ENCODE measurements at places on chromosomes 12 and 14.

DNA sequence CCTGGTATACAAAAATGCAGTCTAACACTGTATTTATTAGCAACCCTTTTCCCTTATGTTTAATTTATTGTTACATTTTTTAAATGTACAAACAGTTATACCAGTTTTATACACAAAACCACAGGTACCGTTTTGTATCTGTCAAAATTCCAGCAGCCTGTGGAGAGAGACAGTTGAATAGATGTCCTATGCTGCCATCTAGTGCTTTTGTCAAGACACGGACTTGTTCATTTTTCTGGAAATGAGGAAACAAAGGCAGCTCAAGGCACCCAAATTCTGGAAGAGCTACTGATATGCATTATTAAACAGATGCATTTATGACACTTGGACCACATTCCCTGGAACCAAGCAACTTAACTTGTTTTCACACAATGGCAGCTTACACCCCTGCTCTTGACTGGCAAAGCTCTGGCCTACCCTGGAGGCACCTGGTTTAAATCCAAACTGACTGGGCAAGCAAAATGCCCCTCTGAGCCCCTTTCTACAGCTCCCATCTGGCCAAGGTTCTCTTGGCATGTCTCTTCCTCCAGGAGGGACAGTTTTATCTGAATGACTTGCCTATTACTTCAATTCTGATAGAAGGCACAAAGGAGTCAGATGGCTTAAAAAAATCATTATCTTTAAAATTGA is 286.9 kb upstream of the PRKD1 start:
- DNase-seq: peak; percentile 76

DNA sequence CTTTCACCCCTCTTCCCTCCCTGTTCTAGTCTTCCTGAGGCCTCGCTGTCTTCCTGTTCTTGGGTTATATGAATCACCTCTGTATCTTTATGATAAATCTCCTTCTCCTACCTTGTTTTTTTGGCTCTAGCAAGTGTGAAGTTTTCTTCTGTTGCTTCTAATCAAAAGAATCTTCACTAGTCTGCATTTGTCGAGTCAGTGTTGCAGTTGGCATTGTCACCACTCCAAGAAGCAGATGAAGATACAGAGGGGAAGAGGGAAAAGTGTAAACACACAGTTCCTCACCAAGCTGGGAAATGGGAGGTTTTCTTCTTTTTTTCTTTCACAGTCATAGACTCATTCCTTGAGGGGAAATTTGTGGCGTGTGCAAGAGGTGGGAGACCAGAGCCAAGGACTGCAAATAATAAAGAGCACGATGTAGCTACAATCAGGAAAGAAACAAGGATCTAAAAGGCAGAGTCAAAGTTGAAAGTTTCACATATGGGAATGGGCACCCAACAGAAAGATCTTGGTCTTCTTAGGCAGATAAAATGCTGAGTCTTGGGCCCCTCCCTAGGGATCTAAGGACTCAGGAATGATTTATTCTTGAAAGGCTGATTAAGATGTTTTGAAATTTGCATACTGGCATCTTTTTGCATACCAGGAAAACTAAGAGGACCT is 22.2 kb upstream of the PRICKLE1 start:
- no peak for DNase-seq

GRCh38 chr12:130663514-130663913 is 52.6 kb downstream of the RIMBP2 start:
- no peak for DNase-seq

DNA sequence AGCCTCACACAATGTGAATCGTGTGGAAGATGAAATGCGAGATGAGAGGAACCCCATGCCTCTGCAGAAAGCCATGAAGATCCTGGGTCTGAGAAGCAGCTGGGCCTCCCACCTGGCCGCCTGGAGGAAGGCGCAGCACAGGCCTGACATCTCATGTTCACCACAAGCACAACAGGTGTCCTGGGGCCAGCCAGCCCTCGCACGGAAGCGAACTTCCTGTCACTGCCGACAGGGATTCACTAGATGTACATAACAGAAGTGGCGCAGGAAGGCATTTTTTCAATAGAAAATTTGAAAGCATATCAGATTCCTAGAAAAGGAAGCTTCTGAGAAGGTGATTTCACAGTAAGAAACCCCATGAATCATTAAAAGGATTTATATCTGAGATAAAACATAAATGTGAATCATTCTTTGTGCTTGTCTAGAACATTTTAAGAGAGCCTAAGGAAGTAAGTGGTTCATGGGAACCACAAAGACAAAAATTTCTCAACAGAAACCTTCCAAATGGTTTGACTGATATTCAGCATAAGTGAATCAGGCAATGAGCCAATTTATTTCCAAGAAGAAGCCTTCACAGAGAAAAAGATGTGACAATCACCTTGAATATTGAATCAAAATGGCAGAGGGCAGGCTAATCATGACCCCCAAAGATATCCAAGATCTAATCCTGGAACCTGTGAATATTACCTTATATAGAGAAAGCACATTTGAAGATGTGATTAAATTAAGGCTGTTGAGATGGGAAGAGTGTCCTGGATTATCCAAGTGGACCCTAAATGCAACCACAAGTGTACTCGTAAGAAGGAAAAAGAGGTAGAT is 311.9 kb downstream of the DUSP6 start:
- peak; percentile 60 for DNase-seq

DNA sequence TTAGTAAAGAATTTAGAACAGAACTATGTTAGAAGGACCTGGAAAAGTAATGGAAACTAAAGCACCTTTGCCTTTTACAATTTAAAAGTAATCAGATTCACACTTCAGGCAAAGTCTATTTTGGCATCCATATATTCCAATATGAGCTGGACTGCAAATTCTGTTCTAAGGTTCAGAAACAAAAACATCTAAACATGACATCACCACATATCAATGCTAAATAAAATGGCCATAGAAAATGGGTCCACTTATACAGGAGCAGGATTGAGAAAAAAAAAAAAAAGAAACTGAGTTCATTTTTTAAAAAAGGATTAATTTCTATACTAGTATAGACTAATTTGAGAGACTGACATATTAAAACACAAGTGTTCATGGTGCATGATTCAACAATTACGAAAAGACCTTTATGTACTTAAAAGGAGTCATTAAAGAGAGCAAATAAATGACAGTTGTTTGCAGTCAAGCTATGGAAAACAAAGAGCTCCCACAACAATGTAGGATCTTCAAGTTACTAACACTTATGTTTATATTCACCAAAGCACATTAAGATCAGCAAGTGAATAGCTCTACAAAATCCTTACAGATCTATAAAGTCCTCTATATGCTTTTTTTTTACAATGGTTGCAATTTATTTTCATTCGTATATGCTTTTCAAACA is 45.7 kb downstream of the DICER1 start:
- no peak for DNase-seq

DNA sequence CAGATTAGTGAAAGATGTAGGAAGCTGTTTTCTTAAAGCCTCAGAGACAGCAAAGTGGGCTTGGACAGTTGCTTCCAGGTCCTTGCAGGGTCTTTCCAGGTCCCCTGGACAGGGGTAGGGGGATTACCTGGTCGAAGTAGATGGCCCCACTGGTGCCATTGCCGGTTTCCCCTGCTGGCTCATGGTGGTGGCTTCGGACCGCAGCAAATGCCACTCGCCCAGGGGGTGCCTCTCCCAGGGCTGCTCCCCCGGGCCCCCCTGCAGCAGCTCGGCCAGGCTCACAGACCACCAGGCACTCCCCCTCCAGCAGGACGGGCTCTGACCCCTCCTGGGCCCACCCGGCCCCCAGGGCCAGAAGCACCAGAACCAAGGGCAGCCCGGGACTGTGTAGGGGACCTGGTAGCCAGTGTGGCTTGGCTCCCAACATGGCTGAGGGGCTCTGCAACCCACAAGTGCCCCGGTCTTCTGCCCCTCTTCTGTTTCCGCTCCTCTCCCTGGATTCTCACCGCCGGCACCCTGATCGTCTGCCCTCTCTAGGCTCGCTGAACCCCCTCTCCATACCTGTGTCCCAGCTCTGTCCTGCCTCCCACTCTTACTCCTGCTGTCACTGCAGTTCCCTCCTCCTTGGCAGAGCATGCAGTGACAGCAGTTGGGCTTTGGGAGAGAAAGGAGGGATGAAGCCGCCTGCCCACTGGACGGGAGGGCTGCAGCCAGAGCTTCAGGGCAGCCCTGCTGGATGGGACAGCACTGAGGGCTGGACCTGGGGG is 657 bp downstream of the CBLN3 start:
- DNase-seq: no peak

DNA sequence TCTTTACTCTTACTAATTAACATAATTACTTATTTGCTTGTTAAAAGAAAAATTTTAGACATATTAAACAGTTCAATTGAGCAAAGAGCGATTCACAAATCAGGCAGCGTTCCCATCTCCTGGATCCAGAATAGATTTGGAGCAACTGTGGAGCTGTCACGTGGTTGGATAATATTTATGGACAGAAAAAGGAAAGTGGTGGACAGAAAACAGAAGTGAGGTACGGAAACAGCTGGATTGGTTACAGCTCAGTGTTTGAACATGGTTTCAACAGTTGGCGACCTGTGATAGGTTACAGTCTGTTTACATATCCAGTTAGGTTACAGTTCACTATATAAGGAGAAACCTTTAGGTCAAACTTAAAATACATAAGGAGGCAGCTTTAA is 19.7 kb upstream of the FAM234B start:
- no peak for DNase-seq

- peak; percentile 50 for DNase-seq
These were observed 7.6 kb upstream of the STK38L start for GRCh38 chr12:27236498-27236897.

GRCh38 chr14:56004786-56005185 is 113.4 kb upstream of the PELI2 start:
- peak; percentile 88 for DNase-seq

GRCh38 chr14:52649511-52649910 is 45.8 kb downstream of the ERO1A start:
- no peak for DNase-seq

DNA sequence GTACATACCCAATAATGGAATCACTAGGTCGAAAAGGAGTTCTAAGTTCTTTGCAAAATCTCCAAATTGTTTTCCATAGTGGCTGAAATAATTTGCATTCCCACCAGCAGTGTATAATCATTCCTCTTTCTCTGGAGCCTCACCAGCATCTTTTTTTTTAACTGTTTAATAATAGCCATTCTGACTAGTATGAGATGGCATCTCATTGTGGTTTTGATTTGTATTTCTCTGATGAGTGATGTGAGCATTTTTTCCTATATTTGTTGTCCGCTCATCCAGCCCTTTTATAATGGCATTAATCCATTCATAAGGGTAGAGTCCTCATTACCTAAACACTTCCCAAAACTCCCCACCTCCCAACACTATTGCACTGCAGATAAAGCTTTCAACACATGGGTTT is 278.3 kb downstream of the SEC23A start:
- DNase-seq: peak; percentile 64

- DNase-seq: no peak
These were observed 214.3 kb downstream of the ZFP36L1 start for GRCh38 chr14:68578597-68578996.
